ENCODE measurements at places on chromosomes 3 and 15.

- DNase-seq, result no peak
- no peak overlapping the region for H3K4me3 ChIP-seq
- peaks cover 8% of the 10 kb centered on the region for H3K4me1 ChIP-seq
- no peak overlapping the region for H3K27ac ChIP-seq
Observed at GRCh38 chr3:10223676-10224639, 24.3 kb upstream of the TATDN2 start.

- no peak for DNase-seq
- H3K36me3 ChIP-seq, result no peaks in the 10 kb centered on the region
- H3K27ac ChIP-seq, result no peak overlapping the region
- H3K4me3 ChIP-seq, result no peak overlapping the region
Observed at GRCh38 chr3:10351013-10351735, 30.3 kb upstream of the SEC13 start.

DNA sequence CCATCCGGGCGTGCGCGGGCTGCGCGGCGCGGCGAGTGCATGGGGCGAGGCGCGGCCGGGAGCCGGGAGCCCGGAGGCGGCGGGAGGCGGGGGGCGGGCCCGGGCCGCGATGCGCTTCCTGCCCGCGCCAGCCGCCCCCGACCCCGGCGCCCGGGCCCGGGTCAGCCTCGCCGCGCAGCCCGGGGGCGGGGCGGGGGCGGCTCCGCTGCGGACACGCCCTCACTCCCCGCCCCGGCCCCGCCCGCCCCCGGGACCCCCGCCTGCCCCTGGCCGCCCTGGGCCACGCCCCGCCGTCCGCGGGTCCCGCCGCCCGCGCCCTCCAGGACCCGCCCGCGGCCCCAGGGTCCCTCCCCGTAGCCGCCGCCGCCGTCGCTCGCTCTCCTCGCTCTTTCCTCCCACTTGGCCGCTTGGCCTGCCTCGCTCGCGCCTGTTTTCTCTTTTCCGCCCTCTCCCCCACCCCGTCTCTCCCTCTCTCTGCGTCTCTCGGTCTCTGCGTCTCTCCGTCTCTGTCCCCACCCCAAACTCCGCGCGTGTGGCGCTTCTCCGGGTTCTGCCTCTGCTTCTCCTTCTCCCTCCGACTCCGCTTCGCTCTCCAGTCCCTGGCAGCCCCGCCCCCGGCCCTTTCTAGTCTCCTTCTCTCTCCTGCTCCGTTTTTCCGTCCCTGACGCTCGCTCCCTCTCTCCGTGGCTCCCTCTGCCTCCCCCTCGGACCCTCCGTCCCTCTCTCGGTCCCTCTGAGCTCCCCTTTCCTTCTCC is at the start of gene PLXND1:
Gene PLXND1, minus strand, starts transcription at position 41 of the 755 bp plus-strand sequence. Its CDS starts 37 bp downstream, at position 4.
- no peaks in the 10 kb centered on the region for H3K36me3 ChIP-seq
- peaks cover 30% of the 10 kb centered on the region for H3K4me1 ChIP-seq
- peak within 1 kb of the TSS; percentile 81 for H3K27ac ChIP-seq
- peak within 1 kb of the TSS; percentile 95 for H3K4me3 ChIP-seq

GRCh38 chr15:68818769-68819494 is 1.8 kb downstream of the ANP32A start:
- DNase-seq, result no peak
- H3K27me3 ChIP-seq, result no peaks in the 10 kb centered on the region
- no peaks in the 10 kb centered on the region for H3K36me3 ChIP-seq
- H3K4me1 ChIP-seq, result peaks cover 10% of the 10 kb centered on the region

DNA sequence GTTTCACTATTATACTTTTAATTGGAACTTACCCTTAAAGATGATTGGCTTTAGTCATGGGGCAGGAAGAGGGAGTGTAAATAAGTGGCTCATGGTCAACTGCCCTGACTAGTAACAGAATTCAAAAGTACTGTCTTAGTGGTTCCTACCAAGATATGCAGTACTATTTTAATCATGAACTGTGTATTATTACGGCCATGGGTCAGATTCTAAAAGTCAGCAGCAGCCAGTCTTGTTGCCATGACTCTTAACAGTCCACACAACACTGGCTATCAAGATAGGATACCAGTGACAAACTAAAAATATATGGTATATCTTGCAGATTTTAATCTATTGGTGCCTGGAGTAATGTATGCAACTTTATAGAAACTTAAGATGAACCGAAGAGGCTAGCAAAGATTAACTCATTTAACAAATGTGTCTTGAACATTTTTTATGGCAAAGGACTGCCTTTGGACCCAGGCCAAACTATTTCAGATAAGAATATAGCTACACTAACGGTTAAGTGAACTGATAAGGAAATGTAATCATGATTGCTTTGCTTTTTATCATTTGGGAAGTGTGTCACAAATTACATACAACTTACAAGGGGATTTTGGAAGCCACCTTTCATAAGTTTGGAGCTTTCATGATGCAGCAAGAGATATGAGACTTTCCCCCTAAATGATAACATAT is 163.7 kb downstream of the TCF12 start:
- H3K36me3 ChIP-seq, result no peaks in the 10 kb centered on the region
- H3K4me3 ChIP-seq, result no peak overlapping the region
- H3K4me1 ChIP-seq, result no peaks in the 10 kb centered on the region
- H3K27ac ChIP-seq, result no peak overlapping the region

GRCh38 chr3:13134879-13135206 is 61.6 kb upstream of the IQSEC1 start:
- peaks cover 2% of the 10 kb centered on the region for H3K27me3 ChIP-seq
- H3K27ac ChIP-seq, result no peak overlapping the region
- H3K4me3 ChIP-seq, result no peak overlapping the region
- no peak for DNase-seq
- H3K36me3 ChIP-seq, result no peaks in the 10 kb centered on the region
